Sciatic nerve (tissue), 2 donors: ENCODE measurements at places on chromosomes 11 and 22. TPM values are rescaled to one million over a fixed set of nuclear protein-coding genes. Genes with fewer than 3 reads are reported as not detected.

GRCh38 chr11:62875698-62876478, 4.8 kb upstream of the SLC3A2 start:
- no peak for DNase-seq

GRCh38 chr11:207863-208180, 314 bp downstream of the RIC8A start:
- no peak for DNase-seq

The CCDC81 gene
- 1.7 TPM for total RNA-seq

The HEPHL1 gene
- not detected for total RNA-seq

The SHANK2 gene
- 3.7 TPM for total RNA-seq
